Occipital lobe (tissue), 3 donors: ENCODE measurements at places on chromosomes 2 and 18.

DNA sequence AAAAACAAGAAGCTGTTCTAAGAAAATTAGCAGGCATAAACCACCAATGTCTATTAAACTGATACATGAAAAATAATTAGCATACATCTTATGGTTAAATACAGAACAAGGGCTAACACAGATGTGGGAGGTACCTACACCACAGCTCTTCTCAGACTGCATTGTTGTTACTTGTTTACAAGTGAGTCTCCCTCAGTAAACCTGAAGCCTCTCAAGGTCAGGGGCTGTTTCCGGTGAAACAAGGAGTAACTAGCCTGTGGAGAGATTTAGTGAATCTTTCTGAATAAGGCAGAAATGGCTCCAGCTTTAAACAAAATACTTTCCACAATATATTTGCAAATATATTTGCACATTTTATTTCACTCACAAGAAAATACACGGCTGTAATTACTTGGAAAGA lies 244.0 kb downstream of the FIGN start:
- no peak for DNase-seq

- DNase-seq = no peak
Observed at GRCh38 chr18:58788470-58788869, 76.2 kb upstream of the ZNF532 start.

DNA sequence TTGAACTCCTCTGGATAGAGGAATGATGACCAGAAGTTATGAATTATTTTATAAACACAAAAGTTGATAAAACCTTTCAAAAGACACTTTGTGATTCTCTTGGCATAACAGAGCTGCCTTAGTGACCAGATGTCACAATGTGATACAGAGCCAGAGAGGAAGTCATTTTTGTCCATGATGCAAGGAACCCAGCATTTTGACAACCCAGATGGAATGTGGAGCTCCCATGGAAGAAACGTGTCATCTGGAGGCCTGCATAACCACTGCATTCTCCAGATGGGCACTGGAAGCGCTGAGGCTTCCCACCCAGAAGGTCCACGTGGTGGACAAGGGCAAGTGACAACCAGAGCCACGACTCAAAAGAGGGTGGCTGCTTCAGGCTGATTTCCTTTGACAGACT lies 30.1 kb downstream of the HRH4 start:
- no peak for DNase-seq

- DNase-seq = no peak
Observed at GRCh38 chr18:42230636-42231035, 275.6 kb downstream of the PIK3C3 start.

GRCh38 chr2:15662579-15662978 lies 70.9 kb downstream of the DDX1 start:
- no peak for DNase-seq

- no peak for DNase-seq
Observed at GRCh38 chr18:32668956-32669355, 103.9 kb downstream of the KLHL14 start.

DNA sequence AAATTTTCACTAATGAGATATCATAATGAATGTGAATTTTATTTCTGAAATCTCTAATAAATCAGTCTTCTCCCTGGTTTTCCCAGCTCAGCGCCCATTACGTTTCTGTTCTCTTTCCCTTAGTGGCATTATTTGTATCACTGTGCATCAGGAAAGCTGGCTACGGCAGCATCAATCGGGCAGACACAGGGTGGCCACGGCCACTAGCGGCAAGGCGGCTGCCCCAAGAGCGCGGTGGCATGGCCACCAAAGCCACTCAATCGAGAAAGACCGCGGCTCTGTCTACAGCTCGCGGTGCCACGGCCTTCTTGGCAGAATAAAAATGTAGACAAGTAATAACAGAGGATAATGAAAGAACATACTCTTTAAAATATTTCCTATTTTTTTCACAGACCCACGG lies 168.0 kb downstream of the RPIA start:
- no peak for DNase-seq

- DNase-seq = no peak
Observed at GRCh38 chr2:54613386-54613785, 110.1 kb upstream of the EML6 start.

GRCh38 chr2:36659872-36660312 lies 36.6 kb upstream of the VIT start:
- DNase-seq = no peak

DNA sequence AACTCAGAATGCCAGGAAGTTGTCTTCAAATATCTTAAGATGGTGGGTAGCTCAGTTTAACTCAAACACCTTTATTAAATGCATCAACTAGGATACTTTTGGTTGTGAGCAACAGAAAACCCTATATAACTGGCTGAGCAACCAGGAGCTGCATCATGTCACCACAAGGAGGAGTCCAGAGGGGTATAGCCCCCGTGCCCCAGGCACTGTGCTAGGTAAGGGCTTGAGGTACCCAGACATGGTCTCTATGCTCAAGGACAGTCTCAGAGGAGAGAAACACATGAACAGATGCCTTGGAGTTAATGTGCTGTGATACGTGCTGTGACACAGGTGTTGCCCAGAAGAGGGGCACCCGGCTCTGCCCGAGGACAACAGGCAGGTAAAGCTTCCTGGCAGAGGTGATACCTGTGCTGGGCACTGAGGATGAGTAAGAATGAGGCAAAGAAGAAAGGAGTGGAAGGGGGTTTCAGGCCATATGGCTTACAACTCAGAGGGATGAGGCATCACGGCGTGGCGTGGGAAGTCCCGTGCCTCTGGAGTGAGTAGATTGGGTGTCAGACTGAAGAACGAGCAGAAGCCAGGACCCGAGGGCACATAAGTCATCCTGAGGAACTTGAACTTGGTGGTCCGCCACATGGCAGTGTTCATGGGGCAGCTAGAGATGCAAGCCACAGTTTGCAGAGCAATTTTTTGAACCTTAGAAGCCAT lies 32.0 kb upstream of the CAB39 start:
- no peak for DNase-seq

DNA sequence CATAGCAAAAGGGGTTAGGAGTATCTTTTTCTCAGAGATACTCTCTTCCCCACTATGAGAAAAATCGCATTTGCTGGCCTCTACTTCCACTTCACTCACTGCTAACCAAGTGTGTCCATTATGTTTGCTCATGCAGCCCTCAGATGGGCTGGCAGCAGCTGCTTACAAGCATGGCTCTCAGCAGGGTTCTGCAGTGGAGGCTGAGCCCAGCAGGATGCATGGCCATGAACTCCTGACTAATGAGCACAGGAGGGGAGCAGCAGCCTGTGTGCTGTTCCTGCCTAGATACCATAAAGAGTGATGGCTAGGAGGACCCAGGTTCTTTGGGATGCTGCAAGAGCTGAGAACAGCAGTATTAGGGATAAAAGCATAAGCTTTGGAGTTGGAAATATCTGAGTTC lies 316.9 kb upstream of the THSD7B start:
- DNase-seq = no peak

- DNase-seq = no peak
Observed at GRCh38 chr2:152236191-152236925, 60.8 kb upstream of the STAM2 start.

GRCh38 chr18:5982332-5982731 lies 87.0 kb upstream of the TMEM200C start:
- no peak for DNase-seq

DNA sequence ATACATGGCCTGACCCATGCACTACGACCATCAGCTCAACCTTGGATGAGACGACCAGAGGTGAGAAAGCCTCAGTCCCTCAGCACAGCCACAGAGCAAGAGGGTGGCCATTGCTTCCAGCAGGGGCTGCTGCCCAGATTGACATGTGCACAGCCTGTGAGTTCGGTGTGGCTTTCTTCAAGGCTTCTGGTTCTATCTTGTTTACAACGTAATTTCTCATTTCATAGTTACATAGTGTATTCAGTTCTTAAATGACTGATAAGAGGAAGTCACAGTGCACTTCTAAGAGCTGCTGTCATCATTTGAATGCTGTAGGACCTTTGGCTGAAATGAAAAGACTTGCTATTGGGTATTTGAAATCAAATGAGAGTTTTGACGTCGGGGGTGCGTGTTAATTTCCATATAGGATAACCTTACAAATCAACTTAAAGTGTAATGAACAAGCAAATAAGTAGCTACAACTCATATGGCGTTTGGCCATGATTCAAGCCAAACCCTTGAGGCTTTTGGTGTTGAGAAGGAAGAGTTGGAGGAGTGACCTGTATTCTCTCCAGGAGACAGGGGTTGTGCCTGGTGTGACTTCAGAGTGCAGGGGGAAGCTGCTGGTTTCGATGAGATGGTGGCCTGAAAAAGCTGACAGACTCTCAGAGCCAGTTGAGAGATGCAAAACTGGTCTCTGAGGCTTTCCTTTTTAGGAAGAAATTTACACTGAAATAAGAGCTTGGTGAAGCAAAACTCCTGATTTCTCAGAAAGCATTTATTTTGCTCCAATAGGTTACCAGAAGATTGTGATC lies 51.0 kb downstream of the TSHZ1 start:
- no peak for DNase-seq

DNA sequence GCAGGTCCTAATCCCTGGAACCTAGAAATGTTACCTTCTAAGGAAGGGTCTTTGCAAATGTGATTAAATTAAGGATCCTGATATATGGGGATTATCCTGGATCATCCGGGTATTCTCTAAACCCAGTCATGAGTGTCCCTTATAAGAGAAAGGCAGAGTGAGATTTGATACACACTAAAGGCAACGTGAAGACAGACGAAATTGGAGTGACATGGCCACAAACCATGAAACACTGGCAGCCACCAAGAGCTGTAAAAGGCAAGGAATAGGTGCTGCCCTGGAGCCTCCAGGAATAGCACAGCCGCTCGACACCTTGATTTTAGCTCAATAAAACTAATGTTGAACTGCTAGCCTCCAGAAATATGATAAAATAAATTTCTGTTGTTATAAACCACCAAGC lies 45.0 kb downstream of the TPGS2 start:
- no peak for DNase-seq

DNA sequence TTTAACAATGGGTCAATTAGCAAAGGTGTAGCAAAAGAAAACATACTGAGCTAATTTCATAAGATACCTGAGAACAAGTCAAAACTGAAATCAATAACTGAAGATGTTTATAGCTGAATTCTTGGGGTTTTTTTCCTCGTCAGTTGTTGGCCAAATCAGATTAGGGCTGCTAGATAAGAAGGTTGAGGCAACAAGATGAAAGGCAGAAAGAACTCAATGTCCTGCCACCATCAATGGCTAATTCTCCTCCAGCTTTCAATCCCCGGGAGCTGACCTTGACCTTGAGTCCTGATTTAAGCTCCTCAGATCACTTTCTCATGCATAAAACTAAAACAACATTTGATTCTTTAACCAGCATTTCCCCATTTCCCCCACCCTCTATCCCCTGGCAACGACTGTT lies 61.8 kb downstream of the MREG start:
- no peak for DNase-seq

- no peak for DNase-seq
Observed at GRCh38 chr18:13318731-13319501, 100.4 kb downstream of the LDLRAD4 start.

GRCh38 chr2:226703514-226703913 lies 96.1 kb downstream of the IRS1 start:
- no peak for DNase-seq

DNA sequence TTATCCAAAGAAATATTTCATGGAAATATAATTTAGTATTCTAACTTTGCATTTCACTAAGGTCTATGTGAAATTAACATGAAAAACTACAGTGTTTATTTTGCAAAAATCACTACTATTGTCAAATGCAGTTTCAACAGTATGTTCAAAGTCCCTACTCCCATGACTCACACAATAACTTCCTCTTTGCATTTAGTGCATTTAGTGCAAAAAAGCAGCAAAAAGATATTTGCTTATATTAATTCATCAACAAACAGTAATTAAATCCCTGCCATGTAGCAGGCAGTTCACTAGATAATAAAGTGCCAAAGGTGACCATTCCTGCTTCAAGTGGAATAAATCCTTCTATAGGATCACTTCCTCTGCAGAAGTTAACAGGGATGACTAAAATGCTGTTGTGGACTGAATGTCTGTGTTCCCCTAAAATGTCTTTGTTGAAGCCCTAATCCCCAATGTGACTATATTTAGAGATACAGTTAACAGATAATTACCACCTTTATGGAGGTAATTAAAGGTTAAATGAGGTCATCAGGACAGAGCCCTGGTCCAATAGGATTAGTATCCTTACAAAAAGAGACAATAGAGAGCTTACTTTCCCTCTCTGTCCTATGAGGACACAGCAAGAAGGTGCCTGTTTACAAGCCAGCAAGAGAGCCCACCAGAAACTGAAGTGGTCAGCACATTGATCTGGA lies 61.7 kb downstream of the STK39 start:
- DNase-seq = no peak

- DNase-seq = no peak
Observed at GRCh38 chr2:174863183-174863582, 98.9 kb upstream of the CHRNA1 start.

DNA sequence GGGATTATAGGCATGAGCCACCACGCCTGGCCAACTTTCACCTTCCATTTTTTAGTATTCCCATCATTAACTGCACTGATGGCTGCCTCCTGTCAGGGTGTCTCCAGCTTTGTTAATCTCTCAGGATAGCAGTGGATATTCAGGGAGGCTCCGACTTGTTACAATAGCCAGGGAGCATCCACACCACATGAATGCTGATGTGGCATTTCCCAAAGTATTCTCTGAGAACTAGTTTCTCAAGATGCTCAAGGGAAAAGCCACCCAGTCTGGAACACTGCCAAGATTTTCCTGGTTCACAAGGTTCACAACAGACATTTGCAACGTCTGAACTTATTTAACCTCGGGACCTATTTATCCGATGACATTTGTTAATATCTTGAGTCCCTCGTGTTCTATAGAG lies 33.8 kb downstream of the ZNF519 start:
- no peak for DNase-seq

- peak; percentile 75 for DNase-seq
Observed at GRCh38 chr2:53859206-53860181, at the start of gene GPR75. TSS of gene GPR75 (minus strand) at chr2:53859967. CDS start at chr2:53854756, 5,211 bp downstream.

DNA sequence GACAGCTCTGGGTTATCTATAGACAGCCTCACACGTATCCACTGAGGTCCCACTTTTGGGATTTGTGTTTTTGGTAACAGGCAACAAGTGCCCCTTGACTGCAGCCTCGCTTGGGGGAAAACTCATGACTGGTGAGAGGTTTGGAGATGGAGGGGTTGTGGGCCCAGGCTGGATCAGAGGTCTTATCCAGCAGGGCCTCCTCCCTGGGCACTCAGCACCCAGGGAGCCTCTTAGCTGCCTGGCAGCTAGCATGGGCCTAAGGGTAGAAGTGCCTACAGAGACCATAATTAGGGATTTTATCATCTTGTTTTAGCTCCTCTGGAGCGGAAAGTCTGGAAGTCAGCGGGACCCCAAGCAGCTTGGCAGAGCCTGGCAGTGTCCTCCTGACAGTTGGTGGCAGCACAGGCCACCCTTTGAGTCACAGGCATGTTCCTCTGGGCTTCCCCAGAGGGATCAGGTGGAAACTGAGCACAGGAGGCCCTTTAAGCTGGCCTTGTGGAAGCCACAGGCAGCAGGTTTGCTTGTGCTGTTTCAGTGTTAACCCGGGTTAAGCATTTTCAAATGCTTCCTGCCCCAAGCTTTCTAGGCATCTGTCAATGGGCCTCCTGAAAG lies 143.1 kb downstream of the KCTD1 start:
- peak; percentile 3 for DNase-seq

GRCh38 chr2:70708376-70709199 lies 59.4 kb downstream of the ADD2 start:
- no peak for DNase-seq

- DNase-seq = no peak
Observed at GRCh38 chr2:109222825-109223471, 93.9 kb downstream of the SH3RF3 start.

GRCh38 chr2:84924173-84925106 lies 19.0 kb downstream of the TMSB10 start:
- DNase-seq = no peak

GRCh38 chr2:69988086-69988635 lies 26.7 kb upstream of the ASPRV1 start:
- no peak for DNase-seq
